ENCODE measurements at places on chromosomes 5 and 9.

- no peak overlapping the region for H3K4me3 ChIP-seq
- peaks cover 67% of the 10 kb centered on the region for H3K4me1 ChIP-seq
- no peak for DNase-seq
- H3K36me3 ChIP-seq, result peaks cover 29% of the 10 kb centered on the region
- peak overlapping the region; percentile 27 for H3K27ac ChIP-seq
- H3K27me3 ChIP-seq, result no peaks in the 10 kb centered on the region
Measured at GRCh38 chr5:10374046-10375022, 20.8 kb downstream of the MARCHF6 start.

GRCh38 chr9:125049212-125050049 is 93.9 kb downstream of the SCAI start:
- no peaks in the 10 kb centered on the region for H3K27me3 ChIP-seq
- peaks cover 11% of the 10 kb centered on the region for H3K36me3 ChIP-seq
- no peak overlapping the region for H3K27ac ChIP-seq
- H3K4me1 ChIP-seq, result no peaks in the 10 kb centered on the region

GRCh38 chr5:129094924-129095899 is 663 bp downstream of the ISOC1 start:
- peak overlapping the region; percentile 69 for H3K27ac ChIP-seq
- peaks cover 25% of the 10 kb centered on the region for H3K4me1 ChIP-seq
- DNase-seq, result no peak
- no peaks in the 10 kb centered on the region for H3K27me3 ChIP-seq
- no peaks in the 10 kb centered on the region for H3K36me3 ChIP-seq

DNA sequence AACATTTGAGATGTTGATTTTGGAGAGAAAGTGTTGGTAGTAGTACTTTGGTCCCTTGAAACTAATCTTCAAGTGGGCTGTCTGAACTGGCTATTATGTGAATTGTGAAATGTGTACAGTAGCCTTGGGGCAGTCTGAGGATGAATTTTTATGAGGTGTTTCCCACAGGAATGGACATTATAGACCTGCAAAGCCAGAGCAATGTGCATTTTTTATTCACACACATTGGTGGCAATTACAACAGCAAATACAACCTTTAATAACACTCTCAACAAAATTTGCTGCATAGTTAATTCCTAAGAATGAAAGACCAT is 147.0 kb downstream of the PAM start:
- no peak for DNase-seq
- peaks cover 3% of the 10 kb centered on the region for H3K36me3 ChIP-seq
- no peak overlapping the region for H3K27ac ChIP-seq
- H3K4me3 ChIP-seq, result no peak overlapping the region
- H3K4me1 ChIP-seq, result peaks cover 6% of the 10 kb centered on the region

GRCh38 chr5:40678460-40679147 is 1.1 kb upstream of the PTGER4 start:
- H3K27ac ChIP-seq, result peak overlapping the region; percentile 100
- peaks cover 76% of the 10 kb centered on the region for H3K4me1 ChIP-seq
- DNase-seq, result no peak
- peaks cover 41% of the 10 kb centered on the region for H3K36me3 ChIP-seq
- H3K4me3 ChIP-seq, result peak overlapping the region; percentile 99

GRCh38 chr9:17003576-17004240 is 131.1 kb upstream of the CNTLN start:
- no peak overlapping the region for H3K4me3 ChIP-seq
- no peak for DNase-seq
- H3K27me3 ChIP-seq, result no peaks in the 10 kb centered on the region
- H3K4me1 ChIP-seq, result no peaks in the 10 kb centered on the region

DNA sequence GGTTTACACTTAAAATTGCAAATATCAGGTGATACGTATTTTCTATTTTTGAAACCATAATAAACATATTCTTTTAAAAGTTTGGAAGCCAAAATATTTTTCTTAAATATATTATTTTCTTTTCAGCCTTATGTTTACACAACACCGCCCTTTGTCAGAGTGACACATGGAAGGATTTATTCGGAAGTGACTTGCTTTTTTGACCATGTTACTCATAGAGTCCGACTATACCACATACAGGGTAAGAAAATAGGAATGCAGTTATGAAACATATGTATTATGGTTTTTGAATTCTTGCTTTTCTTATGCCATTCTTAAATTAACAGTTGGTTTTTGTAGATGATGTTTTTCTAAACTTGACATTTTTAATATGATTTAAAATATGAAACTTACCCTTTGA is 133.9 kb downstream of the MAN2A1 start:
- H3K4me3 ChIP-seq, result no peak overlapping the region
- peaks cover 12% of the 10 kb centered on the region for H3K4me1 ChIP-seq
- H3K27me3 ChIP-seq, result no peaks in the 10 kb centered on the region

DNA sequence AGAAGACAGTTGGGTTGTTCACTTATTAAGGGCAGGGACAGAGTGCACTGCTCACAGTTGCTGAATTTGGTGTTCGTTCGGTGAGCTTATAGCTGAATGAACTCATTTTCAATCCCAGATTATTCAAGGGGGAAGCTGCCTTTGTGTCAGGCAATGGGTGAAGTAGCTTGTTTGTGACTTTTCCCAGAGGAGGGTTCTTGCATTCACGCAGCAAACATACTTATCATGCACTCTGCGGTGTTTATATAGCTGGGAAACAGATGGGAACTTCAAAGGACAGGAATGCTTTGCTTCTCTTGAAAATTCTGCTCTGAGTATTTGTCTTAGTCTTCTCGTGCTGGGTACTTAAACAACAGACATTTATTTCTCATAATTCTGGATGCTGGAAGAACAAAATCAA is 64.7 kb upstream of the ABCA1 start:
- peak overlapping the region; percentile 91 for H3K4me3 ChIP-seq
- H3K27ac ChIP-seq, result peak overlapping the region; percentile 96
- no peak for DNase-seq
- peaks cover 34% of the 10 kb centered on the region for H3K4me1 ChIP-seq
- H3K27me3 ChIP-seq, result no peaks in the 10 kb centered on the region
- peaks cover 15% of the 10 kb centered on the region for H3K36me3 ChIP-seq

- H3K36me3 ChIP-seq, result no peaks in the 10 kb centered on the region
- H3K4me1 ChIP-seq, result no peaks in the 10 kb centered on the region
- no peaks in the 10 kb centered on the region for H3K27me3 ChIP-seq
- no peak overlapping the region for H3K4me3 ChIP-seq
- H3K27ac ChIP-seq, result no peak overlapping the region
- no peak for DNase-seq
Measured at GRCh38 chr5:95184924-95185323, 100.0 kb downstream of the MCTP1 start.

DNA sequence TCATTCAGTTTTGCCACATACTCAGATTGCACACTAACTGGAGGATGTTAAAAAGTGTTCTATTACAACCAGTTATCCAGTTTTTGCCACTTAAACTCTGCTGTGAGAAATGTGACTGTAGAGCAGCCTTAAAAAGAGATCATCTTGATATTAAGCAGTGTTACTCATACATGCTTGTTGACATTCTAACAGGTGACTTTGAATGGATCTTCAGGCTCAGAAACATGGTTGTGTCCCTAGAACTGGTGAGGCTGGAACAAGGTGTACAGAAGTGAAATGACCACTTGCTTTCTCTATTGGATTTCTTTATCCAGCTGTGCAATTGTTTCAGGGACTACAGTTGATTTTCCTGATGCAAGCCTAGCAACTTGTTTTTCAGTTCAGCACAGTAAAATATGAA is 166.1 kb upstream of the CCDC152 start:
- no peak for DNase-seq
- no peaks in the 10 kb centered on the region for H3K36me3 ChIP-seq
- H3K27ac ChIP-seq, result no peak overlapping the region
- H3K4me1 ChIP-seq, result no peaks in the 10 kb centered on the region

DNA sequence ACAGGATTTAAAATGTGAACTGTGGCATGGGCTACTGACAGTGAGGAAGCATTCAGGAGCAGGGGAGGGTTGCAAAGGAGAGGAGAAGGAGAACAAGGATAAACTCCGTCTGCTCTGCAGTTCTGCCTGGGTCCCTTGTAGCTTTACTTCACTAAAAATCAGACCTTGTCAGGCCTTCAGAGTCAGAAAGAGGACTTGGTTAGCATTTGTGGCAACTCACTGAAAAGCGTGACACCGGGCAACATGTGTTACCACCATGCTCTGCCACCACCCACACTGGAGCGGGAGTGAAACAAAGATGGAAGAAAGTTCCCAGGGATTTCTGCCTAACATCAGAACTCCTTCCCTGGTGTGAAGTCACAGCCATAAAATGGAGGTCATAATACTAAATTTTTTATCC is 19.3 kb downstream of the FYB1 start:
- H3K4me1 ChIP-seq, result peaks cover 64% of the 10 kb centered on the region
- H3K36me3 ChIP-seq, result peaks cover 30% of the 10 kb centered on the region
- DNase-seq, result no peak
- peak overlapping the region; percentile 89 for H3K4me3 ChIP-seq
- H3K27me3 ChIP-seq, result no peaks in the 10 kb centered on the region

- H3K36me3 ChIP-seq, result peaks cover 43% of the 10 kb centered on the region
- H3K4me3 ChIP-seq, result no peak overlapping the region
- no peaks in the 10 kb centered on the region for H3K4me1 ChIP-seq
- no peaks in the 10 kb centered on the region for H3K27me3 ChIP-seq
- no peak overlapping the region for H3K27ac ChIP-seq
Measured at GRCh38 chr5:136174021-136174659, 18.8 kb downstream of the SMIM32 start.

DNA sequence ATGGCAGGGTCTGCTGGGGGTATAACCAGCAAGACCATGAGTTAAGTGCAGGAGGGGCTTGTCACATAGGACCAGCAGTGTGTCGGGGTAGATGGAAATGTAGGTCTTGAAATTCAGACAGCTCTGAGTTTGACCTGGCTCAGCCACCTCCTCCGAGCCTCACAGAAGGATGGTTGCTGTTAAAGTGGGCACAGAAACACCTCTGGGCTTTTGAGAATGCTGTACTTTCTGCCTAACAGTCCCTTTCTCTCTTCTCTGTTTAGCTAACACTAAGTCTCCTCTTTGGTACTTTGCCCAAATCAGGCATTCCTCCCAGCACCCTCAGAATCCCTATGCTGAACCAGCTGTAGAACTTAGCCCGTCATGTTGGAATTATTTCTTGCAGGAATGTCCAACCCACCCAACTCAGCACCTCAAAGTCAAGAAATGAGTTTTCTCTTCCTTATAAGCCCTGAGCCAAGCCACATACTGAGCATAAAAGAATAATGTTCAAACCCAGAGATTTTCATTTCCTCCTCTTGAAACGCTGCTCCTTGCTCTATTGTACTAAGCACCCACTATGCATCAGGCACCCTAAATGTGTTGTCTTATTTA is 41.7 kb upstream of the MATR3 start:
- no peaks in the 10 kb centered on the region for H3K36me3 ChIP-seq
- no peak for DNase-seq
- no peak overlapping the region for H3K4me3 ChIP-seq
- H3K27me3 ChIP-seq, result no peaks in the 10 kb centered on the region

DNA sequence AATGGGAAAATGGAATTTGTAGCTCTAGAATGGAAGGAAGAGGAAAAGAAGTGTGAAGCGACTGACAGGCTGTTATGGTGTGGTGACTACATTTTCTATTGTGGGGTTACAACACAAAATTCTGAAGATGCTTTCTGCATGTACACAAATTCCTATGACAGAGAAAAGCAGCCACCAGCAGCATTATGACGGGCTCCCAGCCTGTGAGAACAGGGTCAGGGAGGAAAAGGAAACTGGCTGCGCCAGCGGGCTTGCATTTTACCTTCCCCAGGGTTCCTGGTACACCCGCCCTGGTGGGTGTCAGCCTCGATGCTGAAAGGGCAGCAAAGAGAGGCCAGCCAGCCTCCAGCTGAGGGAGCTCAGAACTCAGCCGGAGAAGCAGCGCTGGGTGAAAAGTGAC is 41.0 kb downstream of the DDX31 start:
- no peaks in the 10 kb centered on the region for H3K27me3 ChIP-seq
- H3K36me3 ChIP-seq, result peaks cover 39% of the 10 kb centered on the region
- no peak for DNase-seq
- no peaks in the 10 kb centered on the region for H3K4me1 ChIP-seq
- H3K4me3 ChIP-seq, result no peak overlapping the region

- no peak for DNase-seq
- no peak overlapping the region for H3K27ac ChIP-seq
- H3K4me3 ChIP-seq, result no peak overlapping the region
- no peaks in the 10 kb centered on the region for H3K4me1 ChIP-seq
- peaks cover 49% of the 10 kb centered on the region for H3K27me3 ChIP-seq
Measured at GRCh38 chr5:175709276-175709781, 51.5 kb downstream of the HRH2 start.

GRCh38 chr5:173680660-173681242 is 64.3 kb upstream of the BOD1 start:
- no peak overlapping the region for H3K27ac ChIP-seq
- no peaks in the 10 kb centered on the region for H3K4me1 ChIP-seq
- peaks cover 14% of the 10 kb centered on the region for H3K27me3 ChIP-seq
- no peak overlapping the region for H3K4me3 ChIP-seq
- DNase-seq, result no peak
- H3K36me3 ChIP-seq, result no peaks in the 10 kb centered on the region

DNA sequence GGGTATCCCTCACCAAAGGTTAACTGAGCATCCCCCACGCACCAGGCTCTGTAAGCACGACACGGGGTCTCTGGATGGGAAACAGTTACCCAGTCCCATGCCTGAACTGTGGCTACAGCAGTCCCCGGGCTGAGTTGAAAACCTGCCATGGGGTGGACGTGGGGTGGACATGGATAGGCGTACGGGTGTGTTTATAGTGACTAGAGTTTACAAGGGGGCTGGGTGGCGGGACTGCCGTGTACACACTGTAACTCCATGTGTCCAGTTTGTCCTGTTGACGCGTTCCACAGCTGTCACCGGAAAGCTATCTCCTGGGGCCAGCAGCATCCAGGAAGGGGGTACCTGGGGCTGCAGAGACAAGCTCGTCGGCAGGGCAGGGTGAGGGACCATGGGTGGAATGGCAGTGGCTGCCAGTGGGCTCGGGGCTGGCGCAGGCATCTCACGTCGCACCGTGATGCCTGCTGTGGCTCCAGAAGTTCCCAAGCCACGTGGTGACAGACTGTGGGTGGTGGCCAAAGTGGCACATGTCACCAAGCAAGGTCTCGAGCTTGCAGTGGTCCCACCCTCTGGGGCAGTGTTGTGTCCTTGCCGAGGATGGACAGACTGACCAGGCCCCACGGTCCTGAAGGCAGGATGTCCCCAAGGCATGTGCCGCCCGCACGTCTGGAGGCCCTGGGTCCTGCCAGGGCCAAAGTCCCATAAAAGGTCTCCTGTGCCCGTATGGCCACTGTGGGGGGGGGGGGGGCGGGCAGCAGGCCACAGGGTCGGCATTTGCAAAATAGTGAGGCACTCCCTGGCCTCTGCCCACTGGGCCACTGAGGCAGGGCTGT is 29.3 kb upstream of the RNF130 start:
- H3K4me1 ChIP-seq, result no peaks in the 10 kb centered on the region
- no peak for DNase-seq
- no peak overlapping the region for H3K27ac ChIP-seq

DNA sequence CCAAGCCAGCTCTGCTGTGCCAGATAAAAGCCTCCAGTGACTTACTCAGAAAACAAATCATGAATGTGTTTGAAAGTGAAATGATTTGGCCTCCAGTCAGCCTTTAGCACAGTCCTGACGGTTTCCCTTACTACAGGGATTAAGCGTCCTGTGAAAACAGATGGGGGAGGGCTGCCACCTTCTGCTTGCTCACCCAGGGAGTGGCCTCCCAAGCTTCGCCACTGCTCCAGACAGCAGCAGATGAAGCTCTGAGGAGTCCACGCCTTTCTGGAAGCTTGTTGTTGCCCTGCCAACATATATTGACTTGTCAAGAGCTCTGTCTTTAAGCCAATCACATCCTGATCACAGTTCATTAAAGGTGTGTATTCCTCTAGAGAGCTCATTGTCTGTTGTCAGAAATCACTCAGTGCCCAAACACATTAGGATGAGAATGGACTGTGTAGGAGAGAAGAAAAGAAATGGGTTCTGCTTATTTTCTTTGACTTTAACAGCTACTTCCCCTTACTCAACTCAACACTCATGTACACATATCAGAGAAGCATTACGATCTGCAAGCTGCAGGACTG is 4.9 kb upstream of the FYB1 start:
- peaks cover 2% of the 10 kb centered on the region for H3K36me3 ChIP-seq
- peaks cover 36% of the 10 kb centered on the region for H3K4me1 ChIP-seq
- DNase-seq, result no peak
- no peak overlapping the region for H3K4me3 ChIP-seq
- H3K27me3 ChIP-seq, result no peaks in the 10 kb centered on the region
